T-helper 17 cell (primary cell): ENCODE measurements at places on chromosomes 7 and 10. TPM values are rescaled to one million over a fixed set of nuclear protein-coding genes. Genes with fewer than 3 reads are reported as not detected.

- peaks cover 6% of the 10 kb centered on the region for H3K36me3 ChIP-seq
- H3K27ac ChIP-seq: no peak overlapping the region
- DNase-seq: no peak
- no peaks in the 10 kb centered on the region for H3K4me1 ChIP-seq
These were observed 97.7 kb upstream of the MTPN start for GRCh38 chr7:136074843-136075242.

The LFNG gene
- total RNA-seq: 110 TPM

DNA sequence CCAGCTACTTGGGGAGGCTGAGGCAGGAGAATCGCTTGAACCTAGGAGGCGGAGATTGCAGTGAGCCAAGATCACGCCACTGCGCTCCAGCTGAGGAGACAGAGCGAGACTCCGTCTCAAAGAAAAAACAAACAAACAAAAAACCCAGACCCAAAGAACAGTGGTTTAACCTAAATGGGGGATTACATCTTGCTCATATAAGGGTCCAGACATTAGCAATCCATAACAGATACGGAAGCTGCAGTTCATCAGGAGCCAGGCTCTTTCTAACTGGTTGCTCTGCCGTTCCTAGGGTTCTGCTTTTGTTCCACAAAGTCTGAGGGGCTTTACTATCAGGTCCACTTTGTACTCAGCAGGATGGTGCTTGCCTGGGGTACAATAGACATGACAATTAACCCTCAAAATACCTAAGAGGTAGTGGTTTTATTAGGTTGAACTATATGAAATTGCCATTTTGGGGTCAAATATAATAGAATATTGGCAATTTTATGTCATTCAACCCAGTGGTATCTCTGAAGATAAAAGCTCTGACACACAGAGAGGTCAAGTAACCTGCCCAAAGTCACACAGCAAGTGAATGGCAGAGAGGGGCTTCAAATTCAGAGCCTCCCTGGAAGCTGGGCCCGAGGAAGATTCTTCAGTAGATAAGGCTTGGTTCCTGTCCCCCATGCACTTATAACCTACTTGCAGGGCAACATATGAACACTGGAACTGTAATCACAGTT lies 21.3 kb downstream of the NYAP1 start:
- peaks cover 2% of the 10 kb centered on the region for H3K36me3 ChIP-seq
- H3K27ac ChIP-seq: no peak overlapping the region
- H3K27me3 ChIP-seq: no peaks in the 10 kb centered on the region
- H3K4me1 ChIP-seq: no peaks in the 10 kb centered on the region
- no peak for DNase-seq
- no peak overlapping the region for H3K4me3 ChIP-seq

DNA sequence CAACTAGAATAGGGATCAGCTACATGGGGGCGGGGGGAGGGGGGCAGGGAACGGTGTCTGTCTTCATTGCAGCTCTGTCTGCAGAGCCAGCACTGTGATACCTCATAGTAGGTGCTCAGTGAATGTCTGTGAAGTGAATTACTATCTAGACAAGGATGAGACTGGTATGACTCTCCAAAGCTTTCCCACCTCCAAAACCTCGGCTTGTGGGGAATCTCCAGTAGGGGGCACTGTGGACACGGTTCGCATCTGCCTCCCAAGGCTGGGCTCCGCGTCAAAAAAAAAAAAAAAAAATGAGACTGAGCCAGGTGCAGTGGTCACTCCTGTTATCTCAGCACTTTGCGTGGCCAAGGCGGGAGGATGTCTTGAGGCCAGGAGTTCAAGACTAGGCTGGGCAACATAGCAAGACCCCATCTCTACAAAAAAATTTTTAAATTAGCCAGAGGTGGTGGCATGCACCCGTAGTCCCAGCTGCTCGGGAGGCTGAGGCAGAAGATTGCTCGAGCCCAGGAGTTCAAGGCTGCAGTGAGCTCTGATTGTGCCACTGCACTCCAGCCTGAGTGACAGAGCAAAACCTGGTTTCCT lies 9.6 kb downstream of the TRIM56 start:
- H3K4me1 ChIP-seq: peaks cover 31% of the 10 kb centered on the region
- H3K27ac ChIP-seq: peak overlapping the region; percentile 53
- peaks cover 4% of the 10 kb centered on the region for H3K36me3 ChIP-seq
- H3K27me3 ChIP-seq: no peaks in the 10 kb centered on the region

- no peak for DNase-seq
- no peak overlapping the region for H3K4me3 ChIP-seq
- no peaks in the 10 kb centered on the region for H3K36me3 ChIP-seq
These were observed 342.6 kb downstream of the IPMK start for GRCh38 chr10:57925045-57925444.

The CPVL gene
- total RNA-seq: 6.0 TPM

- DNase-seq: no peak
- peak overlapping the region; percentile 92 for H3K27ac ChIP-seq
- H3K27me3 ChIP-seq: no peaks in the 10 kb centered on the region
- peak overlapping the region; percentile 70 for H3K4me3 ChIP-seq
- peaks cover 44% of the 10 kb centered on the region for H3K4me1 ChIP-seq
- peaks cover 5% of the 10 kb centered on the region for H3K36me3 ChIP-seq
These were observed 33.5 kb upstream of the DLD start for GRCh38 chr7:107857541-107857912.

The INA gene
- not detected for total RNA-seq

The OR2A12 gene
- not detected for total RNA-seq

The NKX2-3 gene
- total RNA-seq: not detected

DNA sequence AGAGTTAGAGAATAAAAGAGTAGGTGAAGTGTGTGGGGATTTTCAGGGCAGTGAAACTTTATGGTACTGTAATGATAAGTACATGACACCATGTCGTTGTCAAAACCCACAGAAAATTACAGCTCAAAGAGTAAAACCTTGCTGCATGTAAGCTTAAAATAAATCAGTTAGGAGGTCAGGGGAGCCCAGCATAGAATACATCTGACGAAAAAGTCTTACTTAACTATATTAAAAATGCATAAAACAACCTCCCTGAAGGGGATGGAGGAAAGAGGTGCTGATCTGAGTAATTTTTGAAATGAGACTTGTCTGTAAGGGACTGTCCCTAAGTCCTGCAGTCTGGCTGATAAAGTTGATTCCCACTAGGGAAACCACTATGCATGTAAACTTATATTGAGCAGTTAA lies 49.8 kb upstream of the AKR1E2 start:
- H3K36me3 ChIP-seq: peaks cover 2% of the 10 kb centered on the region
- peaks cover 55% of the 10 kb centered on the region for H3K27me3 ChIP-seq
- H3K4me1 ChIP-seq: no peaks in the 10 kb centered on the region

GRCh38 chr7:135210888-135211178 lies 493 bp downstream of the WDR91 start:
- H3K36me3 ChIP-seq: peaks cover 3% of the 10 kb centered on the region
- H3K4me3 ChIP-seq: peak overlapping the region; percentile 96
- peaks cover 18% of the 10 kb centered on the region for H3K4me1 ChIP-seq
- peak overlapping the region; percentile 79 for H3K27ac ChIP-seq
- H3K27me3 ChIP-seq: no peaks in the 10 kb centered on the region

GRCh38 chr7:156055206-156055822 lies 243.1 kb upstream of the SHH start:
- H3K36me3 ChIP-seq: no peaks in the 10 kb centered on the region
- H3K4me1 ChIP-seq: no peaks in the 10 kb centered on the region
- H3K27me3 ChIP-seq: peaks cover 9% of the 10 kb centered on the region
- no peak overlapping the region for H3K27ac ChIP-seq
- DNase-seq: no peak
- H3K4me3 ChIP-seq: no peak overlapping the region

The PLXNA4 gene
- total RNA-seq: 9.5 TPM

GRCh38 chr10:6336016-6336415 lies 133.3 kb downstream of the PFKFB3 start:
- H3K36me3 ChIP-seq: peaks cover 6% of the 10 kb centered on the region
- no peak for DNase-seq
- H3K27me3 ChIP-seq: no peaks in the 10 kb centered on the region
- peak overlapping the region; percentile 34 for H3K27ac ChIP-seq

DNA sequence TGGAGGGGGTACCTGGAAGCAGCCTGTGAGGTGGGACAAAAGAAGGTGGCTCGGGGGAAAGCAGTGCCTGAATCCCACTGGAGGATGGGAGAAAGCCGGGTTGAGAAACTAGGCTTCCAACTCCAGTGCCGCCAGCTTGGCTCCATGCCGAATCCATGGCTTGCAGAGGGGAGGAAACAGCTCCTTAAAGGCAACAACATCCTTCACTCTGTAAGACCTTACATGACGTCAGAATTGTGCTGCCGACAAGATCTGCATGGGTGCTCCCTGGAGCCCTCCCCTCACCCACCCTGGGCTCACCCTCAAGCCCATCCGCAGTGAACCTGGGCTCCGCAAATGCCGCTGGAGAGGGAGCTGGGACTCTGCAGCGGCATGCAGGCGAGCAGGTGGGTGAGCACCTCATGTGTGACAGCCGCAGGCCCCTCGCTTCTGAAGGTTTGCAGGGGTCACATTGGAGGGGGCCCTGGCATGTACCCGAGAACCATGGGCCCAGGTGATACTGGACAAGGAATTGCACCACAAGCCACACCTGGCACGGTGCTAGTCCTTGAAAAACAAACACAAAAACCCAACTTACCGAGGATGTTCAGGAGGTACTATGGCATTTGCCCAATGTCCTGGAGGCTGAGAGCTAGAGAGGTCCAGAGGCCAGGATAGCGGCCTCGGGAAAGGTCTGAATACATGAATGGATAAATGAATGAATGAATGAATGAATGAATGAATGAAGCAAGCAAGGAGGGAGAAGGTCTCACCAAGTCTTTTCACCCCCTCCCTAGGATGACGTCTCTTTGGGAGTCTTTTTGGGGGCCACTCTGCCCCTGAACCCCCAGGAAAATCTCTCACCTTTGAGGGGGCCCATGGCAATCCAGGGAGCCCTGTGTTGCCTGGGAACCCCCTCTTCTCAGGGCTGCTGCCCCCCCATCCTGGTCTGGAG lies 238.6 kb upstream of the SHH start:
- H3K27me3 ChIP-seq: peaks cover 2% of the 10 kb centered on the region
- H3K27ac ChIP-seq: no peak overlapping the region
- H3K36me3 ChIP-seq: no peaks in the 10 kb centered on the region
- no peak overlapping the region for H3K4me3 ChIP-seq

DNA sequence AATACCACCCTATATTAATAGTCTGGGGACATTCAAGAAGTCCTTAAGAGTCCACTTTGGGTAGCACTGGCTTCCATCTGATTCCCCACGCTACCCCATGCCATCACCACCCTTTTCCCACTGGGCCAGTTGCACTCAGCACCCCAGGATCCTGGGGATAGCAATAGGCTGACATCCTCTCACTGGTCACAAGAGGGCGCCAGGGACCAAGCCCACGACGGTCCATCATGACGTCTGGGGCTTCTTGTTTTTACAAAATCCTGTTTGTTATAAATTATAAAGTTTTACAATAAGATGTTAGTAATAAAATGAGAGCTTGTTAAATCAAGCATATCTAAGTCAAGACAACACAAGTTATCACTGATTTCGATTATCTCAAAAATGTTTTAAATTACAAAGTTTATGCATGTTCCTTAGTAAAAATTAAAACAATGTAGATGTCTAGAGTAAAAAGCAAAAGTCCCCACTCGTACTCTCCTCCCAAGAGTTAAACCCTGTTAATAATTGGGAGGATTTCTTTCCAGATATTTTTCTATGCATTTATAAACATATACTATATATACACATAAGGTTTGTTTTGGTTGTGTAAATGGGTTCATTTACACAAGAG lies 15.4 kb downstream of the GPNMB start:
- H3K4me3 ChIP-seq: no peak overlapping the region
- H3K4me1 ChIP-seq: no peaks in the 10 kb centered on the region
- H3K27ac ChIP-seq: no peak overlapping the region
- peak; percentile 19 for DNase-seq

DNA sequence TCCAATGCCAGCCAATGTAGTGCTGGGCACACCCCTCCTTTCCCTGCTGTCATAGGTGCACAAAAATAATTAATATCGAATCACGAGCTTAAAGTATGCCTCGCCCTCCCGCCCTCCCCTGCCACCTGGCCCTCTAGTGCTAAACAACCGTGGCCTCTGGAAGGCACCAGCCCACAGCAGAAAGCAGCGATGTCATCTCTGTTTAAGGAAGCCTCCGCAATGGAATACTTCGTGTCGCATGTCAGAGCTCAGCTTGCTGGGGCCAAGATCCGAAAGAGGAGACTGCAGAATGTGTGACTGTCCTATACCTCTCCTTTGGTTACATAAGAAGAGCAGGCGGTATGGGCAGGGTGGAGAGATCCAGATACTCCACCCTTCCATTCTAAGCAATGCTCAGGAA lies 71.5 kb downstream of the RHOBTB1 start:
- H3K4me1 ChIP-seq: no peaks in the 10 kb centered on the region
- no peak overlapping the region for H3K27ac ChIP-seq
- peaks cover 16% of the 10 kb centered on the region for H3K27me3 ChIP-seq
- H3K36me3 ChIP-seq: no peaks in the 10 kb centered on the region

GRCh38 chr10:66321723-66322665 lies 603.8 kb upstream of the LRRTM3 start:
- no peak for DNase-seq
- no peak overlapping the region for H3K4me3 ChIP-seq
- no peak overlapping the region for H3K27ac ChIP-seq
- H3K36me3 ChIP-seq: no peaks in the 10 kb centered on the region
- H3K27me3 ChIP-seq: no peaks in the 10 kb centered on the region

DNA sequence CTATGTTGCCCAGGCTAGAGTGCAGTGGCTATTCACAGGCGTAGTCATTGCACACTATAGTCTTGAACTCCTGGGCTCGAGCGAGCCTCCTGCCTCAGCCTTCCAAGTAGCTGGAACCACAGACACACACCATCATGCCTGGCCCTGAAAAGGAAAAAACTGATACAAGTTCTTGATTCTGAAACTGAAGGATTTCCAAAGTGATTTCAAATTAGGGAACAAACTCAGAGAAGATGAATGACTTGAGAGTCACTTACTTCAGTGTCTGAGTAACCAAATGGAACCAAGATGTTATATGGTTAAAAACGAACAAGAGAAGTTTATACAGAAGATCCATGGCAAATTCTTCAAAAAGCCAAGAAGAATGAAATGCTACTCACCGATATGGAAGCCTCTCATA lies 14.4 kb downstream of the CWF19L1 start:
- no peak for DNase-seq
- no peak overlapping the region for H3K27ac ChIP-seq
- peaks cover 10% of the 10 kb centered on the region for H3K4me1 ChIP-seq

The EPHA1 gene
- total RNA-seq: 19.7 TPM

DNA sequence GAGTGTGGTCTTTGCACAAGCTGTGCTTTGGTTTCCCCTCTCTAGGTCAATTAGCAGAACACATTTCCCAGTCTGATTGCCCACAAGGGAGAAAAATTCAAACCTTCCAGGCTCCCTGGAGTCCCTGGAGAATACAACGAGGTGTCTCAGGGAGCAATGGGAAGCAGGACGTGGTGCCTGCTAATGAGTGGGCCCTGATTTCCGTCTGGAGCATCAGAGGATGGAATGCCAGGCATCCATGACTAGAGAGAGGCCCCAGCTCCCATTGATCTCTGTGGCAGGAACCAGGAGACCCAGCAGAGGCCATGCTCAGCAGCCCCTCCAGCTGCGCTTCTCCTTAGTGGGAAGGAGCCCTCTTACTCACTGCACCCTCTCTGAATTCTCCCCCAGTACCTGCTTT lies 33.2 kb upstream of the TLX1 start:
- no peak overlapping the region for H3K4me3 ChIP-seq
- no peak for DNase-seq
- no peak overlapping the region for H3K27ac ChIP-seq
- H3K36me3 ChIP-seq: no peaks in the 10 kb centered on the region
- peaks cover 5% of the 10 kb centered on the region for H3K4me1 ChIP-seq
- H3K27me3 ChIP-seq: peaks cover 74% of the 10 kb centered on the region

- no peak overlapping the region for H3K27ac ChIP-seq
- peaks cover 2% of the 10 kb centered on the region for H3K36me3 ChIP-seq
- no peak overlapping the region for H3K4me3 ChIP-seq
- H3K27me3 ChIP-seq: peaks cover 10% of the 10 kb centered on the region
- no peak for DNase-seq
These were observed 13.5 kb upstream of the STK17A start for GRCh38 chr7:43569424-43569823.

The SPDYE16 gene
- total RNA-seq: not detected
